ENCODE measurements at places on chromosomes 1 and 21. TPM values are rescaled to one million over a fixed set of nuclear protein-coding genes. Genes with fewer than 3 reads are reported as not detected.

DNA sequence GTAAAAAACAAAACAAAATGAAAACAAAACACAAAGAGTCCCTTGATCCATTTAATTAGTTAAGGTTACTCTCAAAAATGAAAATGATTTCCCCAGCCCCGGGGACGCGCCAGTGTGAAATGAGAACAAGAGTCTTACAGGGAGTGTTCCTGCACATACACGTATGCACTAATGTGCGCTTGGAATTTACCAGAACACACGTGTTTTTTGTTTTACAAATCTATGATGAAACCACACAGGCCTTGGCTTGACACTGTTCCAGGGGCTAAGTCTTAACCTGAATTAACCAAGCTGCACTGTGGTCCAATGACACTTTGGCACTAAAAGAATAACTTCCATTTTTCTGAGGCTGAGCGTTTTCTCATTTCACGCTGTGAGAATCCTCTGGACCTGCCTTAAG is 63.7 kb downstream of the SLC45A1 start:
- DNase-seq: no peak

DNA sequence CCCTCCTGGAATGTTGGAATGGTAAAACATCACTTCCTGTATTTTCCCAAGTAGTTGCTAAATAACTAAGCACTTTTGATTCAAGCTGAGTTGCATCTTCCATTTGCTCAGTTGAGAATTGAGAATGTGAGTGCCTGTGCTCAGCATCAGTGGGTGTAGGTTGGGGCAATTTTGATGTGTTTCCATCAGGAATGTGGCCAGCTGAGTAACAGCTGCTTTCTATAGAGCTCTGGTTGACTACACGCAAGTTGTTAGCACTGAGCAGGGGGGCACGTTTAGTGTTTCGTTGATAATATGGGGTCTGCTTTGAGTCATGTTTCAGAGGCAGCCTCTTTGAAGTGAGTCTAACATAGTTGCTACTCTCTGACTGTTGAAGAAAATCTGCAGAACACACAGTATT is 41.5 kb downstream of the LRRC53 start:
- DNase-seq: no peak

DNA sequence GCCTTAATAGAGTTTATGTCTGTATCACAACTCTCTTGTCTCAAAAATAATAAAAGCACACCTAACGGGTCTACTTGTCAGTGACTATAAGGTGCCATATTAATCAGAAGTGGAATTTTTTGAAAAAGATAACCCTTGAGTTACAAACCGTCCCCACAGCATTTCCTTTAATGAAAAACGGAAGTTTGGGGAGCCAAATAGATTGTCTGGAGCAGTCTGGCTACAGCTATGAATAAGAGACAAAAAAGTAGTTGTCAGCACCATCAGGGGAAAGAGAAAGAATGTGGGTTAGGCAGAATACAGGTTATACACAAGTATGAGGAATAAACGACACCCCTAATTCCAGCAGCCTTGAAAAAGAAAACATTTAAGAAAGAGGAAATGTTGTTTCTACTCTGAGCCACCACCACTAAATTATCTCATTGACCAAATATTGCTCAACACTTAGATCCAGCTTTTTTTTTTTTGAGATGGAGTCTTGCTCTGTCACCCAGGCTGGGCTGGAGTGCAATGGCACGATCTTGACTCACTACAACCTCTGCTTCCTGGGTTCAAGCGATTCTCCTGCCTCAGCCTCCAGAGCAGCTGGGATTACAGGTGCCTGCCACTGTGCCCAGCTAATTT is 29.4 kb upstream of the USP24 start:
- DNase-seq: no peak

DNA sequence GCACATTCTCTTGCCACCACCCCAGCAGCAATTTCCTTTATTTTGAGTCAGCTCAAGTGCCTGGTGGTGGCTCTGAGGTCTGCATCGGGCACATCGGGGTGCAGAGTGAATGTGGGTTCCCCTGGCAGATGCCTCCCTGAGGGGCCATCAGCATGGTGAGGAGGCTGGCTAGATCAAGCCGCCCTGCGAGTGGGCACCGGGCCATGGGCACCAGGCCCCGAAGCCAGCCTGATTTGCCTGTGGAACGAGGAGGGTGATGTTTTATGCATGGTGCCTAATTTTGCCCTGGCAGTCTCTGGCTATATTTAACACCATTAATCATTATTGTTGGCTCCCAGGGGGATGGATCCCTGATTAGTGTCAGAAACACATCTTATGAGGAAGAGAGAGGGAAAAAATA is 36.3 kb downstream of the ACTL8 start:
- no peak for DNase-seq

KCNJ15 gene
- total RNA-seq: 79.1 TPM

PLA2G2D gene
- 0.57 TPM for total RNA-seq

DNA sequence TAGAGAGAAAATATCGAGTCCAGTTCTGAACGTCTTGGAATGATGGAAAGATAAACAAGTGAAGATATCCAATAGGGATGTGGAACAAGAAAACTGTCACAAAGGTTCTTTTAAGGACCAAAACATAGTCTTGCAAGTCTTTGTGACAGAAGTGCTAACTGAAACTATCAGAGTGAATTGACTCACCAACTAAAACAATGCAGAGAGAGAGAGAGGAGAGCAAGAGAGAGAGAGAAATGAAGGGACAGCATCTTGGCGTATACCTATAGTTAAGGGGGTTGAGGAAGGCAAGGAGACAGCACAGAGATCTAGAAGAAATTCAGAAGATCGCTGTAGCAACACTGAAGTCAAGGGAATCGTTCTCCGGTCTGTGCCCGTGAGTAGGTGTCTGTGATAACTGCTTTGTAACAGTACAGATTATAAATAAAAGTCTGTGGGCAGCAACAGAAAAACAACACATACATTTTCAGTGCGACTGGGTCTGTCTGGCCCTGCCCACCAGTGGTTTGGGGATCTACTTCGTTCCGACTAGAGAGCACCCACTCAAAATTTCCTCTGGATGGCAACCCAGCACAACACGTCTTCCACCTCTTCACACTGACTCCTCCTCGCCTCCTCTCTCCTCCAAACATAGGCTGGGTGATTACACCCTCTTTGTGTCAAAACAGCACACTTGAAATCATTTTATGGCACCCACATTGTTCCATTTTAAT is 4.8 kb upstream of the COA6 start:
- DNase-seq: no peak

DNA sequence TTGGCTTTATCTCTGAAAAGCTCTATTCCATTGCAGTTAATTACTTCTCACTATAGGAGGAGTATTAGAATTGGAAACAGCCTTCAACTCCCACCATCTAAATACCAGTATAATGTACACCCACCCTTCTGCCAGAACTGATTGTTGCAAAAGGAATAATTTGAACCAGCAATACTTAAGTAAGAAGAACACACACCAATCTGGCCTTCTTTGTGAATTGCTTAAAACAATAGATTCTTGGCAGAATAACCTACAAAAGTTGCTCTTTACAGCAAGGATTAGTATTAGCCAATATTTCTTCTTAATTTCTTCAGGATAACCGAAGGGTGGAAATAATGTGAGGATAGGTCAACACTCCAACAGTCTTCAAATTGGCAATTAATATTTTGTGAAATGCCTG is 54.9 kb upstream of the ADAMTS5 start:
- no peak for DNase-seq

TSPAN1 gene
- 45.3 TPM for total RNA-seq

All from lung (tissue), 17 donors.